ENCODE measurements at places on chromosomes 16 and 17.

DNA sequence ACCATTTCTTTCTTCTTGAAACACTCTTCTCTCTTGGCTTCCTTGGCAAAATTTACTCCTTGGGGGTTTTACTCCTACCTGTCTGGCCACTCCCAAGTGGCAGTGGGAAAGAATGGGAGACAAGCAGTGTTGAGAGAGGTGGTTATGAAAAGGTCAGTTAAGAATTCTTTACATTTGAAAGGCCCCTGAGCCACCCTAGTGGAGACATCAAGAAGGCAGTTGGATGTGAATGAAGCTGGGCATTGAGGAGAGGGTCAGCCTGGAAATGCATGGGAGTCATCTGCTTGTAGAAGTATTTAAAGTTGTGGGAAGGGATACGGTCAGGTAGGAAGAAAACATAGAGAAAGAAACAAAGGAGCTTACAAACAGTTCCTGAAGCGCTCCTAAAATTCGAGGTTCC, 42.3 kb upstream of the CCNF start:
- peak; percentile 60 for DNase-seq

DNA sequence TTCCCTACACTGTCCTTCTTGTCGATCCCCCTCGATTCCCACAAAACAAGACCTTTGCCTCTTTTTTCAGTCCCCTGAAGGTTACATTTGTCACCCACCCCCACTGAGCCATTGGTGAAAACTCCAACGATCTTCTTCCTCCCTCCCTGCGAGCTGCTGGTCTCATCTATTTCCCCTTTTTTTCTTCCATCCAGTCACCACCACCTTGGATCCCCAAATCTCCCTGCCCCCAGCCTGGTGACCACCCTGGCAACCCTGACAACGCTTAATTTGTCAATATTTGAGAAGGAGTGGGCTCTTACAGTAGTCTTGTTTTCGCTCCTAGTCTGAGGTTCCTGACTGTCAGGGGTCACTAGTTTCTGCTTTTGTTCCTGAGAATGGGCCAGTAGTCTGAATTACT, 62.9 kb downstream of the SMPD3 start:
- no peak for DNase-seq

GRCh38 chr17:64491034-64491860, 5.6 kb downstream of the POLG2 start:
- DNase-seq, result no peak

- DNase-seq, result no peak
Observed at GRCh38 chr16:11380836-11381235, 35.6 kb downstream of the RMI2 start.

- DNase-seq, result no peak
Observed at GRCh38 chr16:88685156-88686061, 898 bp downstream of the SNAI3 start.

DNA sequence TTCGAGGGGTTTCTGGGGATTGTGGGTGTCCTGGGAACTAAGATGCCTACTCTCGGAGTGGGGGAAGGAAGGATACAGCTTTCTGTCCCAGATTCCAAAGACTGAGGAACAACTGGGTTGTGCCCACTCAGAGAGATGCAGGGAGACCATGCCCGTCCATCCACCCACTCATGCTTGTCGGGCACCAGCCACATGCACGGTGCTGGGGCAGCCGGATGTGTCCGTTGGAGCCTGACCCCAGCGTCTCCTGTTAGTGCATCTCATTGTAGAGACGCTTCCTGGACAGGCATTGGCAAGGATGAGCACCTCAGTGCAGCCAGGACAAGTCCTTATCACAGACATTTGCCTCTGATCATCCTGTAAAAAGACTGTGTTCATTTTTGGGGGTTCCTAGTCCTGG, 58.1 kb downstream of the METRNL start:
- no peak for DNase-seq

DNA sequence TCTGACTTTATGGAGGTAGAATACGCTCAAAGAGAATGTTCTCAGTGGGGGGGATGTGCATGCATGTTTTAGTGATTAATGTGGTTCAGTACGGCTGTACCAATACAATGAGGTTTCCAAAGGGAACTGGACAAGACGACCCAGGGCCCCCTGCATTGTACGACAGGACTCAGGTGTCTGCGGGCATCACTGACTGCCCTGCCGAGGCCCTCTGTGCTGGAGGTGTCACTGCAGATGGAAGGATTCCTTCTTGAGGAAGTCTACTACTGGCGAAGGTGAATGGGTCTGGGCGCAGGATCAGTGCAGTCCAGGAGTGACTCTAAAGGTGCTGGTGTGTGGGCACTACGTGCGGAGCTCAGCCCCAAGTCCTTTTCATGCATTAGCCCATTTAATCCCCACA, 3.5 kb upstream of the LGALS9 start:
- DNase-seq, result no peak

DNA sequence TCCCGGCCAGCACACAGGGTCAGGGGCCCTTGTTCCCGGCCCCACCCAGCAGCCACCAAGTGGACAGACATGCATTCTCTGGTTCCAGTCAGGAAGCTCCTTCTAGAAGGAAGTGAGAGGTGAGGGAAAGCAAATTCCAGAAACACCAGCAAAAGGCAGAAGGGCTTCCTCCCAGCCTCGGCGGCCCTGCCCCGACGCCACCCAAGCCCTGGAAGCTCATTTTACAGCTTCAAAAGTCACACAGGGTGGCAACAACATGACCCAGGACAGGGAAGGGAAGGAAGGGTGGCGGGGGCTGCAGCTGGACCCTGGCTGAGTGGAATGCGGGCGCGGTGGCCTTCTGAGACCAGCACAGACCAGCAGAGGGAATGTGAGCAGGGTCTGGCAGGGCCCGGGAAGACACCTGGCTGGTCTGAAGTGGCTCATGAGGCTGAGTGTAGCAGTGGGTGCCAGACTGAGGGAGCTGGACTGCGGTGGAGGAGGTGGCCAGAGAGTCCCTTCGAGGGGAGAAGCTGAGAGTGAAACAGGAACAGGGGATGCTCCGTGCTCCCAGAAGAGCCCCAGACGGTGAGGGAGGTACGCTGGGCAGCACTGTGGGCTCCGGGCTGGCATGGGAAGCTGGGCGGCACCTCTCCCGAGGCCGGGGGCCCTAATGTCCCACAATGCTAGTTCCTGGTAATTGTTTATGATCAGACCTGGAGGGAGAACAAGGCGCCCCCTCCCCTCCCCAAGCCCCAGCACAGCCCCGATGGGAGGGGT, 1.9 kb upstream of the UNC13D start:
- no peak for DNase-seq

DNA sequence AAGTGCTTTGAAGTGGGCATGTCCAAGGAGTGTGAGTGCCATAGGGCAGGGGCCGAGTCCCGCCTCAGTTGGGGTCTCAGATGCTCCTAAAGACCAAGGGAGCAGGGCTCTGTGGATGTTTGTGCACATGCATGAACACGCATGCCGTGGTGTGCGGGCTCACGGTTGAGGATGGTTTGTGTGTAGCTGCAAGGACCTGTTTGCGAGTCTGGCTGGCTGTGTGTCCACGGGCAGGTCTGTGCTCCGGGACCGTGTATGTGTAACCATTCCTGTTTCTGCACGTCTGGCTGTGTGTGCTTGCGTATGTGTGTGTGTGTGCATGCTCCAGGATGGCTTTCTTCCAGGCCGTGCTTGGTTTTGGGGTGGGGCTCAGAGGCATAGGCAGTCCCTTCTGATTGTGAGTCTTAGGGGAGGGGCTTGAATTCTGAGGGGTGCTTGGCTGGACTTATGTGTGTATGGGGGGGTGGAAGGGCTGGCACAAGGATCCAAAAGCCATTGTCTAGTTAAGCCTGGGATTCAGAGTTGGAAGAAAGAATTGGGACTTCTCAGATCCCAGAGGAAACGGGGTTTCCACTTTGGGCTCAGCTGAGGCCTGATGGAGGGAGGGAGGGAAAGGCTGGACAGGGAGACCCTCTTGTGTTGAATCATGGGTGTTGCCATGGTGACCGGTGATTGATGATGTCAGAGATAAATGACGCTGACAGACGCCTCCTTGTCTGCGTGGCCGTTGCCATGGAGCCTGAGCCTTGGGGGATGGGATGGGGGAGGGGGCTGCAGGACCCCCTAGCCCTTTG, 14.4 kb downstream of the GJD3 start:
- DNase-seq, result no peak

GRCh38 chr16:25413975-25414374, 156.3 kb upstream of the ZKSCAN2 start:
- DNase-seq, result no peak

GRCh38 chr17:78257810-78258322, 26.4 kb downstream of the TMEM235 start:
- peak; percentile 58 for DNase-seq

- no peak for DNase-seq
Observed at GRCh38 chr17:77618731-77619130, 339.8 kb upstream of the TNRC6C start.

- DNase-seq, result no peak
Observed at GRCh38 chr17:49955157-49955556, 13.8 kb upstream of the DLX4 start.

DNA sequence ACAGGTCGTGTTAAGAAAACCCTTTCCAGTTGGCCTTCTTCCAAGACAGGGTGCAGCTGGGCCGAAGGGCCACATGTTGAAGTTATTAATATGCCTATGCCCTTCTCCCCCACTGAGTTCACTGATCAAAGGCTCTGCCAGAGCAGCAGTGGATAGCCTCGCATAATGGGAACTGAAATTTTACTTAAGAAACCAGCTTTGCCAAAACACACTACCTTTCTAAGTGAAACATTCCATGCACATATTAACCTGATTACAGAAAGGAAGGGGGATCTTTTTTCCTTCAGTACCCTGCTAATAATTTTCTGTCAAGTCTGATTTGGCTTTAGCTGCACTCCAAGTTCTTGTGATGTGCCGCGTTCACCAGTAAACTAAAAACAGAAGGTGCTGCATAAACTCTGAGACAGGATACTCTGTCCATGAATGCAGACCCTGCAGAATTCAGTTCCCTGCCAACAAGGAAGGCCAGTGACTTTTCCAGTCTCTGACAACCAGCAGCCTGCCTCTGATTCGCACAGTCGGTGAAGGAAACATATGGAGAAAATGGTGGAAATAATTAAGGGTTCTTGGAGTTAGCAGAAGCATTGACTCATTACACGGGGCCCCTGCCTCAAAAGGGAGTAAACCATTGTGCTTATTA, 283.8 kb downstream of the ZFHX3 start:
- peak; percentile 28 for DNase-seq

GRCh38 chr16:1556254-1556653, 22.8 kb downstream of the TMEM204 start:
- DNase-seq, result no peak

GRCh38 chr16:68492543-68493411, 44.5 kb upstream of the SMPD3 start:
- DNase-seq, result no peak

- no peak for DNase-seq
Observed at GRCh38 chr16:54270711-54271110, 15.9 kb downstream of the IRX3 start.

GRCh38 chr17:13597723-13598347, 3.9 kb downstream of the HS3ST3A1 start:
- DNase-seq, result peak; percentile 65

- DNase-seq, result no peak
Observed at GRCh38 chr16:11439790-11440656, 94.8 kb downstream of the RMI2 start.

- DNase-seq, result peak; percentile 84
Observed at GRCh38 chr17:8060274-8060673, 21.4 kb downstream of the ALOX15B start.

DNA sequence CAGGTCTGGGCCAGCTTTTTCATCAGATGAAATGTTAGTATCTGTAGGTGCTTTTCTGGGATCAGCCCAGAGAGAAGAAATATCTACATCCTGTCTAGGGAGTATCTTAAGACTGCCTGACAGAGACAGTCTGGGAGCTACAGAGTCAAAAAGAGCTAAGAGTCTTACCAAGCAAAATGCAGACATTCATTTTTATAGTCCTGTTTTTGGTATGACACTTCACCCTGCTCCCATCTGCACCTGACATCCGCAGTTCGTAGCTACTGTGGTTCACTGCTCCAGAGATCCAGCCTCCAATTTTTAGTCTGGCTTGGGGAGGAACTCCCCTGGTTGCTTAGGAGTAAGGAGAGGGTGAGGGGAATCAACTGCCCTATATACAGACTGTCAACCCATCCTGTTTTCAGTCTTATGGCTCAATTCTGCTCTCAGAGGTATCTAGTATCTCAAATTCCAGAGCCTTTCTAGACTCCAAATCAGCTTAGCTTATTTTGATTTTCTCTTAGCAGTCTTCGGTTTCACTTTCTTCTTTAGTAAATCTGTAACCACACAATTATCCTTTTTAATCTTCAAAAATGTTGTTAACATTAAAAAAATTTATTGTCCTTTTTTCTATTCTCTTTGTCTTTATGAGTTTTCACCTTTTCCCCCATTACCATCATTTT, 97.8 kb downstream of the TMEM100 start:
- no peak for DNase-seq

- DNase-seq, result peak; percentile 89
Observed at GRCh38 chr16:19086322-19087199, 19.1 kb downstream of the COQ7 start.

DNA sequence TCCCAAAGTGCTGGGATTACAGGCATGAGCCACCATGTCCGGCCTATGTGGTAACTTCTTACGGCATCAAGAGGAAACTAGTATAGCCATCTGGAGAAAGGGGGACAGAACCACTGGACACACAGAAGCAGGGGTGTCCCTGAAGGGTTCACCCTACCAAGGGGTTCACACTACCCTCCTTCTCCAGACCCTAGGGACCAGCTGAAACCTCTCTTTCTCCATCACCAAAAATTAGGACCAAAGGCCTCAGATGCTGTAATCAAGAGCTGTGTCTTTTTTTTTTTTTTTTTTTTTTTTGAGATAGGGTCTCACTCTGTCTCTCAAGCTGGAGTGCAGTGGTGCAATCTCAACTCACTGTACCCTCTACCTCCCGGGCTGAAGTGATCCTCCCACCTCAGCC, 33.2 kb downstream of the ZFHX3 start:
- no peak for DNase-seq

GRCh38 chr17:27241346-27241946, 52.5 kb upstream of the WSB1 start:
- DNase-seq, result no peak

- no peak for DNase-seq
Observed at GRCh38 chr17:69433093-69433492, 18.6 kb downstream of the MAP2K6 start.

DNA sequence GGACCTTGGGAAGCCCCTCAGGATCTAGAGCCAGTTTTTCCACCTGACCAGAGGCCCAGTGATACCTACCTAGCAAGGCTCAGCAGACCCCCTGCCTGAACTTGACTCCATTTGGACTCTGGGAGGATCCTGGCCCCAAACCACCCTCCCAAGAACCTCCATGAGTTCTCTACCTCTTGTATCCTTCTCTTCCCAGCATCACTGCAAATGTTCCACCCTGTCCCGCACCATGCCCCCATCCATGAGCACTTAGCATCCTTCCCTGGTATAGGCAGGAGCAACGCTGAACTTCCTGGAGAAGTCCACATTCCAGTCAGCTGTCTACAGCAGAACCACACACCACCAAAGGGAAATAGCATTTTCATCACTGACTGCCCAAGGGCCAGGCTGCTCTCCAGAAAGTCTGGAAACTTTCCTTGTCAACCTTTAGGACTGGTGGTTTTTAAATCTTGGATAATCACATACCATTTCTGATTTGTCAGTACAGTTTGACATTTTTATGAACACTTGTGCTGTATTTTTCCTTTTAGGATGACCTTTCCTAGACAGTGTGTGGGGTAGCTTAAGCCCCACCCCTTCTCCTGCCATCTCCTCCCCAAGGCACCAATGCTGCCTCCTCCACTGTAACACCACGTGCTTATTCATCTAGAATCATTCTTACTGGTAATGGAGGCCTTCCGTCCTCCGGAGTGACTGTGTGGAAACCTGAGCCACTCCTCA, 13.9 kb downstream of the EIF4A3 start:
- no peak for DNase-seq

Measured in SHP77 (cell line).